ENCODE measurements at places on chromosomes 11 and 22. TPM values are rescaled to one million over a fixed set of nuclear protein-coding genes. Genes with fewer than 3 reads are reported as not detected.

Gene EP300
- total RNA-seq: 32.5 TPM

Gene ZNF70
- total RNA-seq: 2.0 TPM

Gene VSIG10L2
- total RNA-seq: 0.09 TPM

Gene GPR83
- not detected for total RNA-seq

Gene RTN4R
- total RNA-seq: 0.32 TPM

Gene KCNE3
- total RNA-seq: 3.8 TPM

Gene ARHGAP20
- 2.3 TPM for total RNA-seq

Gene ROBO3
- total RNA-seq: 7.6 TPM

Gene MOGAT2
- total RNA-seq: not detected

Gene ADORA2A
- total RNA-seq: 0.34 TPM
